ENCODE measurements at places on chromosomes 16 and 17. TPM values are rescaled to one million over a fixed set of nuclear protein-coding genes. Genes with fewer than 3 reads are reported as not detected.

DNA sequence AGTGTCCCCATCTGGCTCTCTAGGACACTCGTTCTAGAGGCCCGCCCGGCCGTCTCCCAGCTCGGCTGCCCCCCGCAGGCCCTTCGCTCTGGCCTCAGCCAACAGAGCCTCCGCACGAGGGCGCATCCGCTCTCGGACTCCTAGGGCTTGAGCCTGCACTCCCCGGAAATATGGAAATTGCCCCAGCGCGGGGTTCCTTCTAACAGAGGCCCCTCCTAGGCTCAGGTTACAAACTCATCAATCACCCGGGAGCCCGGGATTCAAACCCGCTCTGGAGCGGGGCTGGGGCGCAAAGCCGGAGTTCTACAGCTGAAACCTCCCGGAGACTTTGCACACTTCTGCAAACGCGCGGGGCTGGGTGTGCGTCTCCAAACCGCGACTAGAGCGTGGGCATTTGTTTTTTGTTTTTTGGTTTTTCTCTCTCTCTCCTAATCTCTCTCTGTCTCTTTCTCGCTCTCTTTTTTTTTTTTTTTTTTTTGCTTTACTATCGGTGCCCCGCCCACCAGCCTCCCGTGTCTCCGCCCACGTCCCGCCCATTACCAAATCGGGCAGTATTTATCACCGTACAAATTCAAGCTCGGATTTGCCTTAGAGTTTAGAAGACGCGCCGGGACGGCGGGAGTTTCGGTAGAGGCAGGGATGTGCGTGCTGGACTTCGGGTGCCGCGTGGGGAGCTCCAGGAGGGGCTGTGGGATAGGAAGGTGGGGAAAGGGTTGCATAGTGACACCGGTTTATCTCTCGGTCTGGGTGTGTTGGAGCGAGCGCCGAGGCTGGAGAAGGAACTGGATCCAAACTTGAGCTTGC lies 2.4 kb upstream of the FOXL1 start:
- DNase-seq, result peak; percentile 97
- H3K27me3 ChIP-seq, result no peaks in the 10 kb centered on the region
- H3K4me3 ChIP-seq, result peak overlapping the region; percentile 76
- peaks cover 71% of the 10 kb centered on the region for H3K36me3 ChIP-seq

The SLFN12L gene
- 0.14 TPM for total RNA-seq

- no peak for DNase-seq
- no peaks in the 10 kb centered on the region for H3K4me1 ChIP-seq
- H3K36me3 ChIP-seq, result peaks cover 10% of the 10 kb centered on the region
- peak overlapping the region; percentile 71 for H3K4me3 ChIP-seq
- no peaks in the 10 kb centered on the region for H3K27me3 ChIP-seq
- no peak overlapping the region for H3K27ac ChIP-seq
Measured at GRCh38 chr17:63698886-63699637, 863 bp downstream of the LIMD2 start.

GRCh38 chr16:72380283-72380682 lies 208.3 kb upstream of the PMFBP1 start:
- H3K4me3 ChIP-seq, result peak overlapping the region; percentile 14
- H3K4me1 ChIP-seq, result peaks cover 20% of the 10 kb centered on the region
- H3K36me3 ChIP-seq, result no peaks in the 10 kb centered on the region

DNA sequence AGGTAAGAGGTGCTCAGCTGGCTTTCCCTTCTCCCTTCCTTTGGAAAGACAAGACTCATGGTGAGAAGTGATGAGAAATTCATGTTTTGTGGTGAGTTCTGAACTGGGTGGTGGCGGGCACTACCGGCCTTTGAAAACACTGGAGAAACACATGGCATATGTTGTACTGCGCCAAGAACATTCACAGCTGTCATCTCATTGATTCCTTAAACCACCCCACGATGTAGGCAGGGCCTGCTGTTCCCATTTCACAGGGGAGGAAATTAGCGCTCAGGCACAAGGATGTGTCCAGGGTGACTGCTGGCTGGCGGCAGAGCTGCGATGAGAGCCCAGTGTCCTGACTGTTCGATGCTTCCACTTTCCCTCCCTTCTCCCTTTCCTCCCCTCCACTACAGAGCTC lies 1.6 kb upstream of the DOC2B start:
- H3K27me3 ChIP-seq, result peaks cover 55% of the 10 kb centered on the region
- H3K4me1 ChIP-seq, result no peaks in the 10 kb centered on the region
- H3K4me3 ChIP-seq, result no peak overlapping the region
- no peaks in the 10 kb centered on the region for H3K36me3 ChIP-seq
- H3K27ac ChIP-seq, result no peak overlapping the region

- peaks cover 24% of the 10 kb centered on the region for H3K4me1 ChIP-seq
- H3K4me3 ChIP-seq, result no peak overlapping the region
- no peaks in the 10 kb centered on the region for H3K27me3 ChIP-seq
- H3K36me3 ChIP-seq, result no peaks in the 10 kb centered on the region
- no peak overlapping the region for H3K27ac ChIP-seq
- DNase-seq, result no peak
Measured at GRCh38 chr16:53090286-53090590, 35.4 kb downstream of the CHD9 start.

DNA sequence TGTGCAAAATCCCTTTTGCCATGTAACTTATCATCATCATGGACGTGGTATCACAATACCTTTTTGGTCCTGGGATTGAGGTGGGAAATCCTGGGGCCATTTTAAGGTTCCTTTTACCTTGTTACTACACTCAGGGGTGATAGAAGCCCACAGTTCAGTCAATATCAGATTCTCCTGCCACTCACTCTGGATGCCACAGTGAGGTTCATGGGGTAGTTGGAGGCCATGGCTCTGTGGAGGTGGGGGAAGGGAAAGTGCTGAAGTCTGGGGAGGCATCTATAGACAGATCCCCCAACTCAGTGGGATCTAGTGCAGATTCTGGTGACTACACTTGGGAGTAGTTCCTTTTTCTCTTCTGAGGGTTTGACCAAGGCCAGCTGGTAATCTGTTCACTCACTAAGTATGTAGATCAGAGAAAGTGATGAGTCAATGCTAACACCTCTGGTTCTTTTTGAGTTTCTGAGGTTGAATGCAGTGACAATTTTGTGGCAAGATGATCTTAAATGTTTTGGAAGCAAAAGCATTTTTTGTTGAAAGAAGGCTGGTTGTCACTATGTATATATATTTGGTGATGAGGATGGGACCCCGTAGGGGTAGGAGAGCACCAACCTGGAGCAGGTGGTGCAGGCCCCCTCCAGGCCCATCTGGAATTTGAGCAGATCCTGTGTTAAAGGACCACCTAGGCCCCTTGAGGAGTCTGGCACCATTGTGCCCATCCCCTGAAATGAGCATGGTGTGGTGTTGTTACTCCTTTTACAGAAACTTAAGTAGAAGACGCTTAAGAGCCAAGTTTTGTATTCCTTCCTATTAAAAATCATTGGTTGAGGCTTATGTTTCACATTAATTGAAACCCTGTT lies 18.8 kb upstream of the IRF8 start:
- H3K36me3 ChIP-seq, result no peaks in the 10 kb centered on the region
- no peak overlapping the region for H3K4me3 ChIP-seq
- H3K27ac ChIP-seq, result no peak overlapping the region

DNA sequence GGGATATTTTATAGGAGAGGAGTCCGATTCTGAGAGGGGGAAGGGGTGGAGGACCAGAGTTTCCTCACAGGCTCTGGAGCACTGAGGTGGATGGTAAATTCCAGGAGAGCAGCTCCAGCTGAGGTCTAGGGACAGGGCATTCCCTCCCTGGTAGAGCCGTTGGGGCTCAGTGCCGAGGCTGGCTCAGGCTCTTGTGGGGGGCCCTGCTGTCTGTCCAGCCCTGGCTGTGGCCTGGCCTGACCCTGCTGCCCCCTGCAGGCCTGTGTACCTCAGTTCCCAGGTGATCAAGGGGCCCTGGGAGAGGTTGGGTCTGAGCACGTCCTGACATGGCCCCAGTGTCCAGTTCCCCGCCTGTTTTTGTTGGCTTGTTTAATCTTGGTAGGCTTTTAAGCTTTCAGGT lies 16.8 kb downstream of the ZNF750 start:
- H3K27me3 ChIP-seq, result no peaks in the 10 kb centered on the region
- H3K27ac ChIP-seq, result no peak overlapping the region
- H3K36me3 ChIP-seq, result peaks cover 11% of the 10 kb centered on the region
- no peak overlapping the region for H3K4me3 ChIP-seq
- no peak for DNase-seq

The HYDIN gene
- 2.9 TPM for total RNA-seq

DNA sequence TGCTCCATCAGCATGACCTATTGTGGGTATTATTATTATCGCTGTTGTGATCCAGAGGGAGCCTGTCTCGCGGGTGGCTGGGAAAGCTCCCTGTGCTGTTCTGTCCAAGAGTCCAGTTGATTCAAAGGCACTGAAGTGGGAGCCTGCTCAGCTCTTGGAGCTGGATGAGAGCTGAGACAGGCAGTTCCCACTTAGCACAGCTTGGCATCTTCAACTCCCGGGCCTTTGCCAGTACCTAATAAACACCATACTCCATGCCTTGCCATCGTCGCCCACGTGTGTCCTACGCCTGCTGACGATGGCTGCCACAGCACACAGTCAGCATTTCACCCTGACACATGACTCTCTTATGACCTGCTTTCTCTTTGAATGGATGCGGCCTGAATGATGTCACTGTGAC lies 32.6 kb downstream of the RTN4RL1 start:
- no peak overlapping the region for H3K4me3 ChIP-seq
- H3K27me3 ChIP-seq, result peaks cover 27% of the 10 kb centered on the region
- peaks cover 16% of the 10 kb centered on the region for H3K4me1 ChIP-seq
- H3K27ac ChIP-seq, result no peak overlapping the region

The C16orf96 gene
- not detected for total RNA-seq

The USB1 gene
- total RNA-seq, result 67.0 TPM

The MT1E gene
- not detected for total RNA-seq

DNA sequence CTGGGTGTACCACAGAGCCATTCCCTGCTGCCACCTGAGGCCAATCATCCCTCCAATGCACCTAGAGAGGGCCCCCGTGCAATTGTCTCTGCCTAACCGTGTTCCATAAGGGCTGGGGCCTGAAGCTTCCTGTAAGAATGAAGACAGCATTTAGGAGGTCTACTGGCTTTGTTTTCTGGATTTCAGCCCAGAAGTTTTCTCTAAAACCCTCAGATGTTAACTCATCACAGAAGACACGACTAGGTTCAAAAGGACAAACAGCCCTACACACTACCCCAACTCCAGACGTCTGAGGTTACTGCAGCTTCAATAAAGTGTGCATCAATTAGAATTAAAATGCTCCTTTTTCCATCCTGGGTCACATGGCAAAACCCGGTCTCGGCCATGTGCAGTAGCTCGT lies 10.8 kb upstream of the DRG2 start:
- H3K4me1 ChIP-seq, result no peaks in the 10 kb centered on the region
- H3K27me3 ChIP-seq, result peaks cover 15% of the 10 kb centered on the region
- H3K27ac ChIP-seq, result no peak overlapping the region

The EVPLL gene
- 1.4 TPM for total RNA-seq

GRCh38 chr16:80968386-80969113 lies 38.1 kb downstream of the CMC2 start:
- peaks cover 17% of the 10 kb centered on the region for H3K4me1 ChIP-seq
- peak overlapping the region; percentile 87 for H3K27ac ChIP-seq
- H3K27me3 ChIP-seq, result no peaks in the 10 kb centered on the region
- peak; percentile 41 for DNase-seq
- peak overlapping the region; percentile 27 for H3K4me3 ChIP-seq

DNA sequence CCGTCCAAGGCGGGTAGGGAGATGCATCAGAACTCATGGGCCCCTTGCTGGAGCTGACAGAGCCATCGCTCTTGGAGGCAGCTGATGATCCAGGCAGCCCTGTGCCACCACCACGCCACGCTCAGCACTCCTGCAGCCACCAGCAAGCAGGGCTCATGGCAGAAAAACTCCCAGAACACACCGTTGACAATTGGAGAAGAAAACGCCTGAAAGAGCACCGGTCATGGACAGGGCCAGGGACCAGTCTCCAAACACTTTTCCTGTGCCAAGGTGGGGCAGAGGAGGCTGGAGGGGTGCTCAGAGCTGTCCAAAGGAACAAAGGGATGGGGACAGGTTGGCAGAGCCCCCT lies 132.2 kb downstream of the FOXL1 start:
- no peaks in the 10 kb centered on the region for H3K36me3 ChIP-seq
- no peaks in the 10 kb centered on the region for H3K4me1 ChIP-seq
- H3K27ac ChIP-seq, result no peak overlapping the region
- peaks cover 15% of the 10 kb centered on the region for H3K27me3 ChIP-seq
- H3K4me3 ChIP-seq, result no peak overlapping the region

The OR1F1 gene
- total RNA-seq, result 0.40 TPM

The NEUROD2 gene
- total RNA-seq, result not detected

The MFSD6L gene
- total RNA-seq, result 0.44 TPM

GRCh38 chr16:64974381-64974780 lies 147.5 kb downstream of the CDH11 start:
- no peak for DNase-seq
- H3K27me3 ChIP-seq, result no peaks in the 10 kb centered on the region

GRCh38 chr17:76106703-76107102 lies 3.1 kb upstream of the EXOC7 start:
- DNase-seq, result no peak
- H3K4me1 ChIP-seq, result no peaks in the 10 kb centered on the region

All from Calu3 (cell line).